MCF 10A (cell line): ENCODE measurements at places on chromosomes 2 and 18. TPM values are rescaled to one million over a fixed set of nuclear protein-coding genes. Genes with fewer than 3 reads are reported as not detected.

GRCh38 chr2:191637182-191638078, 40.5 kb upstream of the NABP1 start:
- DNase-seq = peak; percentile 36

- peak; percentile 99 for DNase-seq
Observed at GRCh38 chr2:98806236-98806697, 75.3 kb upstream of the MGAT4A start.

DNA sequence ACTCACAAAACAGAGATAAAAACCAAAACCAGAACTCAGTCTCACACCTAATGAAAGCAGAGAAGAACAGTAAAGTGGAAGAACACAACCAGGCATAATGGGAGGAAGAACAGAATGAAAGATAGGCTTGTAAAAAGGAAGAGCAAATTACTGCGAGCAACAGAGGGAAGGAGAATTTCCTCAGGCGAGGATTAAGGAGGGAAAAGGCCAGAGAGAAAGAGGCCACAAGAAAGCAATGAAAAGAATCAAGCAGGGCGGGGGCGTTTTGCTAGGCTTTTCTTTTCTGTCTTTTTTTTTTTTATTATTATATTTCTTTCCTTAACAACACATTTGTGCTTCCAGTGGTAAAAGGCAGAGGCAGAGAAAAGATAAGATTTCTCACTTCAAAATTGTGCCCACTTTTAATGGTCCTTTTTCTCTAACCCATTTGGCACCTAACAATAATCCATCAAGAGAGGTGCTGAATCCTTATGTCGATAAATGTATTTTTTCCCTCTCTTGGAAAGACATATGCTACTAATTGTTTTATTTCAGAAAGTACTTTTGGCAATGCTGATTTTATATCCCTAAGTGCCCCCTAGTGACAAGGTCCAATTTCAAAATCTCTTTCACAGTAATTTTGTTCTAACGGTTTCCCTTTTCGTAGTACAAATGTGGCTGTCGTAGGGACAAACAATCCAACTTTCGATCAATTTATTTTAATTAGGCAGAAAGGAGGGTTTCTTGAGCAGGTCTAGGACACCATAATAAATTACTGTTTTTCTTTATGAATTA, 138.7 kb upstream of the AQP4 start:
- peak; percentile 11 for DNase-seq

GRCh38 chr2:150465703-150466569, 21.5 kb downstream of the RND3 start:
- DNase-seq = no peak

DNA sequence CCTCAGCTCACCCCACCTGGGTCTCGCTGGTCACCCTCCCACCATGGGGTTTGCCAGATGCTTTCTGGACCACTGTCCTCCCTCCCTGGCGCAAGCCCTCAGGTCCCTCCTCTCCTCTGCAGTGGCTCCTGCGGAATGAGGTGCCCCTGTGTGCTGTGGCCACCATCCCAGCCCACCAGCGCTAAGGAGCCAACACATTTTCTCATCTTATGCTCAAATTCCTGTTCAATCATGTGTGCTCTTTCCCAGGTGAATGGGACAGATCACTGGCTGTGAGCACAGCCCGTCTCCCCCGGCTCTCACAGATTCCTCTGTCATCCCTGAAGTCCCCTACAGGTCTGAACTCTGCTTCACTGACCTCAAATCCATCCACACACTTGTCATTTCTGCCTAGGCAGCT, 15.2 kb upstream of the CCDC74B start:
- no peak for DNase-seq

DNA sequence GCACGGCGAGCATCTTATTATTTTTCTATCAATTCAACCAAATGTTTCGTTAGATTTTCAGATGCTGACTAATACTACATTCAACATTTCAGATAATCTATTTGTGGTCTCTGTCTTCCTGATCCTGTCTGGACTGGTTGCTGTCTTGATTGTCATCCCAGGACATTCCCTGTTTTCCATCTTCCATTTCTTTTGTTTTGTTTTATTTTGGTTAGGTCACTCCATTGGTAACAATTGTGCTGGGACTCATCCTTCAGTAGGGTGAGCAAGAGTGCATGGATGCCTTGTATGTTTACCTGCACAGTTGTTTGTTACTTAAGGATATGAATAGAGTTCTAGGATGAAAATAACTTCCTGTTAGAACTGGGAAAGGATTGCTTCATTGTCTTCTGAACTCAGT, 55.9 kb upstream of the ACYP2 start:
- no peak for DNase-seq

GRCh38 chr2:163505281-163505680, 230.5 kb downstream of the FIGN start:
- no peak for DNase-seq

DNA sequence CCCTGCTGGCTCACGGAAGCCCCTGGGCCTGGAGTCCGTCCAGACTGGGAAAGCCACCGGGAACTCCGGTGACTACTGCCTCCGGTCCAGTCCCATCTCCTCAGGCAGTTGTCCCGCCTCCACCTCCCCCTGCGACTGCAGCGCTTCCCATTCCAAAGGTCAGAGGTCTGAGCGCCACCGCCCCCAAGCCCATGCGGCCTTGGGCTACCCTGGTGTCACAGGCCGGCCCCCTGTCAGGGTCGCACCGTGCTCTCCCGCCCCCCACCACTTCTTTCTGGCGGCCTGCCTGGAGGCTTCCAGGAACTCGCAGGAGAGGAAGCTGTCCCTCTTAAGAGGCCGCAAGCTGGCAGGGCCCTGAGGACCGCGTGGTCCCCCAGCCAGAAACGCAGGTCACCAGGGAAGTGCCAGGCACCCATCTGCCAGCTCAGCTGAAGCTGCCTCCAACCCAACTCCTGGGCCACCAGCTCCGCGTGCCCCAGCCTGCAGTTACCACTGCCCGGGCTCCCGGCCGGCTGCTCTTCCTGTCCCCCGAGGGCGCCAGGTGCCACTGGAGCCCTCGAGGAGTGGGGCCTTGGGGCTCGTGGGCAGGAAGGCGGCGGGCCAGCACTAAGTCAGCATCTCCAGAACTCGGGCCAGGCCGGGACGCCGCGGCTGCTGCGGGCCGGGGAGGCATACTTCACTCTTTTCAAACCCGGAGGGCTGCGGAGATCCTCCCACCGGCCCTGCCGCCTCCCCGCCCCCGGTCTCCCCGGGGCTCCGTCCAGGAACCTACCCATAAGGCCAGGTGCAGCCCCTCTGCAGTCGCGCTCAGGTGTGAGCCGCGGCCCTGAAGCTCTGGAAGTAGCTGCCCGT, 83.3 kb upstream of the POMC start:
- no peak for DNase-seq

TTC21B gene
- 9.8 and 10.9 TPM in 2 replicates for total RNA-seq
